ENCODE measurements at places on chromosomes 16 and 17. TPM values are rescaled to one million over a fixed set of nuclear protein-coding genes. Genes with fewer than 3 reads are reported as not detected.

Gene ARHGDIG
- total RNA-seq: 7.0 TPM

Gene IGFBP4
- total RNA-seq: 154 TPM

Gene ADORA2B
- total RNA-seq: 1.3 TPM

GRCh38 chr17:78241277-78242023, 10.0 kb downstream of the TMEM235 start:
- no peak for DNase-seq

DNA sequence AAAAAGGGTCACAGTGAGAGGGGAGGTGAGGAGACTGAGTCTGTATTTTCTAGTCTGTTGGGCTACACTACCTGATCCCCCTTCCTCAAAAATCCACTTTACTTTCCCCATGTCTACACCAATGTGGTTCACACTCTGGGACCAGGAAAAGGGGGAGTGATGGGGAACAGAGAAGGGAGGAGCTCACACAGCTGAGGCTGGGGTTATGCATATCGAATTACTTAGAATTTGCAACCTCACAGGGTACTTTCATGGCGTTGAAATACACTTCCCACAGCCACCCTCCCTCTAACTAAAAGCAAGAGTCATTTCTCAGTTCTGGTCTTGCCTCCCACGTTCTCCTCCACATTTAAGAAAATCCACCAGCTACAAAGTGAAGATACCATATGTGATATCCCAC, 14.1 kb downstream of the MAPT start:
- DNase-seq: no peak

DNA sequence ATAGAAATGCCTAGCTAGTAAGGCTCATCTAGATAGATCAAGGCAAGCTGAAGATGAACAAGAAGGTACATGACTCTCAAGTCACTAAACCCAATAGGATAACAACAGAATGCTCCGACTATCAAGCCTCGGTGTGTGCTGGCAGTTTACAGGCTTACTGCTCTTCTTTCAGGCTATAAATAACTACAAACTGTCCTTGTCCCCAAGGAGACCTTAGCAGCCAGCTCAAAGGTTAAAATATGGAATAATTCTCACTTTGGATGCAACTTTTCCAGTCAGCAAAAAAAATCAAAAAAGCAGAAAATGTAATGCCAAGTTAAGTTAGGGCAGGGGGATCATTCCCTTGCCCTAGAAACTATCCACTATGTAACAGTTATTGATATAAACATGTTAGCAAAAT, 44.6 kb downstream of the SPOP start:
- DNase-seq: no peak

GRCh38 chr16:21075252-21075651, 75.4 kb downstream of the DNAH3 start:
- DNase-seq: no peak

DNA sequence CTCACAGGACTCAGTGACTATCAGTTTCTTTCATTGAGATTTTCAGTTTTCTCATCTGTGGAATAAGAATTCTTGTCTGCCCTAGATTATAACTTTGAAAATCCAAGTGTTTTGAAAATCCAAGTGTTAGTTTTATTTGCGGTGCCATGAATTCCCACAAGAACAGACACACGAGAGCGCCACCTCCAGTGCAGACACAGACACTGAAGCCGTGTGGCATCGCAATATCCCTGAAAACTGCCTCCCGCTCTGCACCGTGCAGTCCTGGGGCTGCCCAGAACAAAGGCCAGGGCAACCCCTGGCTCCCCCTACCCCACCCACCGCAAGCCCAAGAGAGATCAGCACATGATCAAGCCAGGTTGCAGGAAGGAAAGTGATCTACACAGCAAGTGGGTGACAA, 229.5 kb upstream of the ASIC2 start:
- DNase-seq: no peak

DNA sequence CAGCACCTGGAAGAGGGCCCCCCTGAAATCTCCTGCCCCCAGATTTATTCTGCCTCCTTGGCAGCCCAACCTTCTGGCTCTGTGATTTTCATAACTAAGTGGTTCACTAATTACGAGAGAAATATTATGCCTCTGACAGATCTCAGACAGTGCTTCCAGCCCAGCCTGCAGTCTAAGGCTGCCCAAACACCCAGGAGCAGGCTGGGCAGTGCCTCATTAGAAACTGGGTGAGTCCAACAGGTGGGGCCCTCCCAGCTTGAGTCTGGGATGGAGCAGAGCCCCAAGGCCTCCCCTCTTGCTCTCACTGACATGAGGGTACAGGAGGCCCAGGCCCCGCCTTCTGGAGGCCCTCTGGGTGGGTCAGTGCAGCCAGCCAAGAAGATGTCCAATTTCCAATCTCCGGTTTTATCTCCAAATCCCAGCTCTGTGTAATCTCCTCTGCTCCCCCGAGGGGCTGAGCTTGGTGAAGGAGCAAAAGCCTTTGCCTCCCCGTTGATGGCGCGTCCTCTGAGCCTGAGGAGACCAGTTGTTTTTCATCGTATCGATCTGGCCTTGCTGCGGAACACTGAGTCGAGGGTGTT, 20.1 kb upstream of the ABCC3 start:
- DNase-seq: no peak

DNA sequence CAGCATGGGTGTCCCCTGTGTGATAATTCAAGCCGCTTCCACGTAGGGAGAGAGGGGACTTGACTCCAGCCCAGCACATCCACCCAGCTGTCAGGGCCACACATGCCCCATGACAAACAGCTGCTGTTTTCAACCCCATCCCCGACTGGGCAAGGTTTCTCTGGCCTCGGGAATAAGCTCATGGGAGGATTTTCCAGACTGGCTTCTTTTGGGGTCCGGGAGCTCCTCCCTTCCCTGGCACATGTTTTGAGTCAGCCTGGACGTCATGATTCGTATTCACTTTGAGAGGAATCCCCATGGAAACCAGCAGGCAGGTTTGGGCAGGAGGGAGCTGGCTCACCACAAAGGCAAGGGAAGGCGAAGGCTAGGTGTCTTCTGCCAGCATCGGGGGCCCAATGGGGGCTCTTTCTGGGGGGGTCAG, 156.4 kb downstream of the CMIP start:
- peak; percentile 81 for DNase-seq
